Mesothelial cell of epicardium (in vitro differentiated cells): ENCODE measurements at places on chromosomes 1 and 21. TPM values are rescaled to one million over a fixed set of nuclear protein-coding genes. Genes with fewer than 3 reads are reported as not detected.

Gene CACYBP
- total RNA-seq: 58.8 to 70.0 TPM (median 63.7 TPM) in 3 replicates

GRCh38 chr1:15188678-15189077 lies 35.1 kb downstream of the TMEM51 start:
- no peaks in the 10 kb centered on the region for H3K27me3 ChIP-seq
- H3K36me3 ChIP-seq: no peaks in the 10 kb centered on the region
- DNase-seq: no peak
- peaks cover 10% of the 10 kb centered on the region for H3K4me1 ChIP-seq

GRCh38 chr1:16135501-16135900 lies 20.4 kb downstream of the EPHA2 start:
- no peak for DNase-seq
- peaks cover 14% of the 10 kb centered on the region for H3K36me3 ChIP-seq
- H3K4me1 ChIP-seq: peaks cover 21% of the 10 kb centered on the region
- H3K27me3 ChIP-seq: no peaks in the 10 kb centered on the region

GRCh38 chr21:33937931-33938339 lies 22.3 kb upstream of the ATP5PO start:
- H3K27me3 ChIP-seq: no peaks in the 10 kb centered on the region
- H3K4me1 ChIP-seq: peaks cover 21% of the 10 kb centered on the region
- H3K36me3 ChIP-seq: peaks cover 7% of the 10 kb centered on the region
- no peak for DNase-seq

- no peak for DNase-seq
- peaks cover 17% of the 10 kb centered on the region for H3K4me1 ChIP-seq
- H3K27me3 ChIP-seq: no peaks in the 10 kb centered on the region
- H3K4me3 ChIP-seq: no peak overlapping the region
- H3K27ac ChIP-seq: peak overlapping the region; percentile 55
Observed at GRCh38 chr21:27406300-27407009, 439.6 kb upstream of the ADAMTS5 start.
